ENCODE measurements at places on chromosomes 4 and X. TPM values are rescaled to one million over a fixed set of nuclear protein-coding genes. Genes with fewer than 3 reads are reported as not detected.

The SSX1 gene
- not detected for total RNA-seq

The GAGE12E gene
- not detected for total RNA-seq

The ANOS1 gene
- 0.32 TPM for total RNA-seq

The MAGEA2 gene
- not detected for total RNA-seq

The SSX2 gene
- not detected for total RNA-seq

The CTAG1A gene
- total RNA-seq: not detected

The RRH gene
- not detected for total RNA-seq

The POU3F4 gene
- total RNA-seq: not detected

The VSIG1 gene
- total RNA-seq: 1.0 TPM

The CACNA1F gene
- 0.31 TPM for total RNA-seq
